Stimulated activated CD4-positive, alpha-beta T cell treated with anti-CD3 and anti-CD28 coated beads, Interleukin-2, amount 100 ng/mL, for 4 hours (primary cell): ENCODE measurements at places on chromosomes 13 and 19.

DNA sequence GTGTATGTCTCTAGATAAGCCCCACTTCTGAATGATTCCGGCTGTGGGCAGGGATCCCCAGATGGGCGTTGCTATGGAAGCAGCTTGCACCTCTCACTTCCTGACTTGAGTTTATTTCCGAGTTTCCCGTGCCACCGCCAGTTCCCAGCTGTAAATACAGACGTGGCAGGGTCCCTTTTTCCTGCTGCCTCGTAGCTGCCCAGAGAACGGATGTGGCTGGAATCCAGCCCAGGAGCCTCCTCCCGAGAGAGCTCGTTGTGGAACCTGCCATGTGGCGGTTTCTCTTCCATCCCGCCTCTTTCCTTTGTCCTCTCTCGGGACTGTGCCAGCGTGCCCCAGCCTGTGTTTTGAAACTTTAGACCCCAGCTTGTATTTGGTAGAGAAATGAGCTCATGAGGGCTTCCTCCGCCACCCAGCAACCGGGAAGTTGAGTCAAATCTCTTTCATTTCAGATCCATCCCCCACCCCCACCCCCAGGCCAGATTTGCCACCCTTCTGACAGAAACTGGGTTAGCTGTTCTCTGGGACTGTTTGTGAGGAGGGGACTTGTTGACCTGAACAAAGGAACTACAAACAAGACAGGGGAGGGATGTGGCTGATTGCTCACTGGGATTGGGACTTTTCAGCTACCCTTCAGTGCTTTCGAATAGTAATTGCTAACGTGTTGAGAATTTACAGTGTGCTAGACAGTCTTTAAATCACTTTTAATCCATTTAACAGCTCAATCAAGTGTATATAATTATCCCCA, 96.6 kb downstream of the SIPA1L3 start:
- DNase-seq: no peak

DNA sequence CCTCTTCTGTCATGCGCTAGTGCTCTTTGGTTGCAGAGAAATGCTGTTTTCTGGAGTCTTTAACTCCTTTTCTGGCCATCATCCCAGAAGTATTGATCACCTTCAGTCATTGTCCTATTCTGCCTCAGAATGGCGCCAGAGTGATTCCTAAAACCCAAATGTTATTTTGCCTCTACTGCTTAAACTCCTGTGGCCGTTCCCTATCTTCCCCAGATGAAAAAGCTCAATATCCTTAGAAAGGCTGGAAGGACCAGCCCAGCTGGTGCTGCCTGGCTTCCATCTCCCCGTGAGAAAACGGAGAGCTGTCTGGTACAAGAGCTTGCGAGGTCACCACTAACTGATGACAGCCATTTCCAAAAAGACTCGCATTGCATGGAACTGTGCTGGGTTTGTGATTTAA, 179.1 kb downstream of the RBM26 start:
- no peak for DNase-seq

- no peak for DNase-seq
These were observed 44.7 kb downstream of the SMARCA4 start for GRCh38 chr19:11005521-11005920.

DNA sequence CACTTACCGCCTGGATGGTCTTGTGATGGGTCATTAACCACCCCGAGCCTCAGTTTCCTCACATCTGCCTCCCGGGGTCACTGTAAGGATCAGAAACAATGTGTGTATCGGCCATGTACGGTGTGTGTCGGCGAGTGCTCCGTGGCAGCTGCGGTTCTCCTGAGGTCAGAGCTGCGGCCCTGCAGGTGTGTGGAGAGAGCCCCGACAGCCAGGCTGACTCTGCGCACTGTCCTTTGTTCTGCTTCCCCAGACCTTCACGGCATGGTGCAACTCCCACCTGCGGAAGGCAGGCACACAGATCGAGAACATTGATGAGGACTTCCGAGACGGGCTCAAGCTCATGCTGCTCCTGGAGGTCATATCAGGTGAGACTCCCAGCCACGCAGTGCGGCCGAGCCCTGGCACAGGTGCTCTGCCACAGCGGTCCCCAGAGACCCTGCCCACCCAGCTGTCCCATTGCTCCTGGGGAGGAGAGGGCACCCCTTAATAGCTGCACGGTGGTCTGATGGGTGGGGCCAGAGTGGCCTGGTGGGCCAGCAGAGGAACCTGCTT, 43.8 kb downstream of the CAPN12 start:
- DNase-seq: no peak

- DNase-seq: no peak
These were observed 25.1 kb downstream of the TMPRSS9 start for GRCh38 chr19:2385053-2385721.

DNA sequence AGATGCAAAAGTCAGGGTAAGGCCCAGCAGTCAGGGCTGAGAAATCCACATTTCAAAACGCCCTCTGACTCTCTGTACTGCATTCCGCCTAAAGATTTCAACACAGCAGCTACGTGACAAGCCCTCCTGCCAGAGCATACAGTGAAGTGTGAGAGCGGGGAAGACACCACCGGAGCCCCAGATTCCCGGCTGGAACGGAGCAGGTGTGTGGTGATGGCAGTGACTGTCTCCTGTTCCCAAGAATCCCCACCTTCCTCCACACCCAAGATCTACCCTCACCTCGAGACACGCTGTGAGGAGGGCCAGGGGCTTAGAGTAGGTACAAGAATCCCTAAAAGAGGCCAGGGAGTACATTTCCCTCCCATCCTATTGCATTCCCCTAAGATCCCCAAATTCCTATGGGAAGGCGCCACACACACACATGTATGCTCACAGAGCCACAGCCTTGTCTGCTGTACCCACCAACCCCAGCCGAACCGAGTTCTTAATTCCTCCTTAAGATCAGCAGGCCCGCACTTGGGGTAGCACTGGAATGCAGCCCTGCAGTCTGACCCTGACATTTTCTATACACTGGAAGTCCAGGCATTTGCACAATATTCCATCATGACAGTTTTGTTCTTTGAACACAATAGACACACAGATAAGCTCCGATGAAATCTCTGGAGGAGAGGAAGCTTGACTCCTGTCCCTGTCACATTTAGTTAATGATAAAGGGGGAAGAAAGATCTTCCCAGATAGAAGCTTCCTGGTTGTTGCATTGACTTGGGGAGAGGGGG, 102.9 kb downstream of the FOXO1 start:
- DNase-seq: no peak

- DNase-seq: no peak
These were observed 49.6 kb downstream of the DOCK9 start for GRCh38 chr13:98927951-98928927.

DNA sequence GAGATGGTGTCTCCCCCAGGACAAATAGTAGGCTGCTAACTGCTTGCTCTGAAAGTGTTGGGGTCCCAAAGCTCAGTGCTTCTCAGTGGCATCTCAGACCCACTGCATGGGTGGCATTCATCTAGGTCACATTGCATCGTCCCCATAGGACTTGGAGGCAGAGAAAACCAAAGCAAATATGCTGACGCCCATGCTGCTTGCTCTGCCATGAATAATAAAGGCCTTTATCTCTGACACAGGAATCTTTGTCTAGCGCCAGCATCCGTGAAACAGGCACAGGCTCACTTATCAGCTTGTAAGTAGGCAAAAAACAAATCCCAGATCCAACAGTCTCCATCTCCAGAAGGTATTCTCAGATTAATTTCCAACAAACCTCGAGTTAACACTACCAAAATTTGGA, 18.9 kb upstream of the IPO5 start:
- no peak for DNase-seq

- DNase-seq: no peak
These were observed 38.4 kb upstream of the CSNK1A1L start for GRCh38 chr13:37143911-37144310.
